ENCODE measurements at places on chromosomes 3 and 15.

GRCh38 chr3:42442640-42443039 is 32.2 kb upstream of the LYZL4 start:
- DNase-seq, result no peak

GRCh38 chr3:172061724-172062184 is 22.4 kb downstream of the FNDC3B start:
- DNase-seq, result no peak

DNA sequence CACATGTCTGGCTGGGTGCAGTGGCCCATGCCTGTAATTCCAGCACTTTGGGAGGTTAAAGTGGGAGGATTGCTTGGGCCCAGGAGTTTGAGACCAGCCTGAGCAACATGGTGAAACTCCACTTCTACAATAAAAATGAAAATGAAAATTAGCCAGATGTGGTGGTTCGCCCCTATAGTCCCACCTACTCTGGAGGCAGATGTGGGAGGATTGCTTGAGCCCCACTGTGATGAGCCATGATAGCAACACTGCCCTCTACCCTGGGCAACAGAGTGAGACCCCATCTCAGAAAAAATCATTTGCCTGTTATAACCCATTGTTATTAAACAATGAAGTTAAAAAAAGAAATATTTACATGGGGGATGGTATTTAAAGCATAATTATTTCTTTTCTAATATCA is 240.1 kb upstream of the ZPLD1 start:
- DNase-seq, result no peak

DNA sequence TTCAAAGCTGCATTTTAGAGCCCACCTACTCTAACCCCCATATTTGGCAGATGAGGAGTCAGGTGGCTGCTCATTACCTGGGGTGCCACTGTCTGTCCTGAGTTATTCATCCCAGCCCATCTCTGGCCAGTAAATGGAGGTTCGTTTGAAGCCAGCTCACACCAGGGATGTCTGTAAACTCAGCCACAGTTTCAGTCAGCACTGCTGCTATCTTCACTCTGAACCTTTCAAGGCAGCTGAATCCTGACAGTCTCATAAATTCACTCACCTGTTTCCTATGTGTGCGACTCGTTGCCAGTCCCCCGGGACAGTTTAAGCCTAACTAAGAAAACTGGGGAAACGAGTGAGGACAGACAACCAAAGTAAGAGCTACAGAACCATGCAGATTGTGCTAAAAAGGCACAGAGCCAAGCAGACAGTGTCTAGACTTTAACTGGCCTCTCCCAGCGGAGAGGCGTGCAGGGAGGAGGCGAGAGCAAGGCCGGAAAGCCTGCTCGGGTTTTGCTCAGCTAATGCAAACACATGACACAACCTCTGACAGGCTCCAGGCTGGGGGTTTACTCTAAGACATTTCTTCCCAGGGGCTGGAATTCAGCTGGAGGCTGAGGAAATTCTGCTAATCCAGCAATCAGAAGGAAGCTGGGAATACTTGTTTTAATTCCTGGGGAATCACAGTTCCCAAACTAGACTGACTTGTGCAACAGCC is 12.0 kb downstream of the FSTL1 start:
- no peak for DNase-seq

DNA sequence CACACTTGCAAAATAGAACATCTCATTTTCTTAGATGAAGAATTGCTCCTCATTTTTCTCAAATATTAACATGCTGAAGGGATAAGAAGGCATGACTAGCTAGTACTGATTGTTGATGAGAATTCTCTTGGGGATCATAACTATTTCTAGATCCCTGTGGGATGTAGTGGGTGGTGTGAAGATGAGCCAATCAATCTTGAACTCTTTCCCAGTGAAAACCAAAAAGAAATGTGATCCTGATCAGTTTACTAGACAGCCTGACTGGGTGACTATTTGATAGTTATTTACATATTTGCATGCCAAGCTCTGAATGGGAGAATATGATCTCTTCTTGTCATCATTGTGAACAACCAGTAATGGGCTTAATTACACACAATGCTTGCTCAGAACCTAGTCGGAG is 63.7 kb downstream of the ZIC1 start:
- DNase-seq, result no peak

DNA sequence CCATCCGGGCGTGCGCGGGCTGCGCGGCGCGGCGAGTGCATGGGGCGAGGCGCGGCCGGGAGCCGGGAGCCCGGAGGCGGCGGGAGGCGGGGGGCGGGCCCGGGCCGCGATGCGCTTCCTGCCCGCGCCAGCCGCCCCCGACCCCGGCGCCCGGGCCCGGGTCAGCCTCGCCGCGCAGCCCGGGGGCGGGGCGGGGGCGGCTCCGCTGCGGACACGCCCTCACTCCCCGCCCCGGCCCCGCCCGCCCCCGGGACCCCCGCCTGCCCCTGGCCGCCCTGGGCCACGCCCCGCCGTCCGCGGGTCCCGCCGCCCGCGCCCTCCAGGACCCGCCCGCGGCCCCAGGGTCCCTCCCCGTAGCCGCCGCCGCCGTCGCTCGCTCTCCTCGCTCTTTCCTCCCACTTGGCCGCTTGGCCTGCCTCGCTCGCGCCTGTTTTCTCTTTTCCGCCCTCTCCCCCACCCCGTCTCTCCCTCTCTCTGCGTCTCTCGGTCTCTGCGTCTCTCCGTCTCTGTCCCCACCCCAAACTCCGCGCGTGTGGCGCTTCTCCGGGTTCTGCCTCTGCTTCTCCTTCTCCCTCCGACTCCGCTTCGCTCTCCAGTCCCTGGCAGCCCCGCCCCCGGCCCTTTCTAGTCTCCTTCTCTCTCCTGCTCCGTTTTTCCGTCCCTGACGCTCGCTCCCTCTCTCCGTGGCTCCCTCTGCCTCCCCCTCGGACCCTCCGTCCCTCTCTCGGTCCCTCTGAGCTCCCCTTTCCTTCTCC is at the start of gene PLXND1:
Gene PLXND1, minus strand, starts transcription at position 41 of the 755 bp plus-strand sequence. Its CDS starts 37 bp downstream, at position 4.
- no peak for DNase-seq

- DNase-seq, result no peak
Observed at GRCh38 chr15:26391567-26392194, 381.2 kb downstream of the GABRB3 start.

DNA sequence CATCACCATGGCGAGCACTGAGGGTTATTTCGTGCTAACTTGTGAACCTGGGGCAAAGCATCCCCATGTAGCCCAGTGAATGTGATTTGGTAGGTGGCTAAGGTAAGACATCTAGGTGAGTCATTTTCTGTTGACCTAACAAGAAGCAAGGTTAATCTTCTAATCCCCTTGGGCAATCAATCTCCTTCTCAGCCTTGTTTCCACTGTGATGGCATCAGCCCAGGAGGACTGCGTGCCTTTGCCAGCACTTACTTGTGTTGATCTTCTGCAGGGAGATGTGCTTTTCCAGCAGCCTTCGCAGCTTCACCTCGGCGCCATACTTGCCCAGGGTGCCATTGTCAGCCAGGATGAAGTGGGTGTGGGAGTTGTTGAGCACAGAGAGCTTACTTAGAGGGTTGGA is 35.7 kb downstream of the TRPM1 start:
- DNase-seq, result no peak

- no peak for DNase-seq
Observed at GRCh38 chr3:36647423-36647853, 116.9 kb downstream of the DCLK3 start.

- no peak for DNase-seq
Observed at GRCh38 chr3:189272500-189273119, 100.8 kb downstream of the TPRG1 start.
